ENCODE measurements at places on chromosomes 6 and 20. TPM values are rescaled to one million over a fixed set of nuclear protein-coding genes. Genes with fewer than 3 reads are reported as not detected.

DNA sequence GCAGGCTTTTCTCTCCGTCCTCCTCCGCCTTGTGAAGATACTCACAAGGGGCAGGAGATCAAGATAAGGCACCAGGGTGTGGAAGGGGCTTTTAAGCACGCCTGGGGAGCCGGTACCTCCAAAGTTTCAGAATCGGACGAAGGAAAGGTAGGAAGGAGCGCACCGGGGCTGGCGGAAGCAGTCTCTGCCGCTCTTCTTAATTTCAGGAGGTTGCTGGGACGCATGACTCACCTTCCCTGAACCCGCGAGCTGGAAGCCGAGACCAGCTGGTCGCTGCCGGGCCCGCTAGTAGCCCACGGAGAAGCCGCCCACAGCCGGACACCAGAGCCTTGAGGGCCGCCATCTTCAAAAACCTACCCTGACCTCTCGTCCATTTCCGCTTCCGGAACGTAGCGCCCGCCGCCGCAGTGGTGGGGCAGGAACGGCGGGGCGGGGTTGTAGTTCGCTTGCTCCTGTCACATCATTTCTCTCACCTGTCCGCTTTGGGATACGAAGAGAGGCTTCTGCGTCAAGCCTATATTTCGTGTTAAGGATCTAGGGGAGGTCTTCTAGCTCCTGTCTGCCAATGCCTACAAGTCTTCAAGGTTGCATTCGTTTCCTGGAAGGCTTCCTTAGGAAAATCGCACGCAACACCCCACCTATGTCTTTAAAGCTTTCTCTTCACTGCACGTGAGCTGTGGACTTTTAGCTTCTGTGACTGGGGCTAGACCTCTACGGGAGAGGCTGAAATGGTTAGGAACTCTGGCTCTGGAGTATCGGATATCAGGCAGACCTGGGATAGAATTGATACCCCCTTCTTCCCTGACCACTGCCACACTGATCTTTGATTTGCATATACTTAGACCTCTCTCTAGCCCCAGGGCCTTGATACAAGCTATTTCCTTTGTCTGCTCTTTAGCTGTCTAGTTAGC, at the start of gene MRPS18A:
Gene MRPS18A, minus strand, starts transcription at position 355 of the 911 bp plus-strand sequence. Its CDS starts 12 bp downstream, at position 343.
- peak; percentile 93 for DNase-seq
- H3K27ac ChIP-seq: peak within 1 kb of the TSS; percentile 90
- peaks cover 3% of the 10 kb centered on the region for H3K36me3 ChIP-seq

DNA sequence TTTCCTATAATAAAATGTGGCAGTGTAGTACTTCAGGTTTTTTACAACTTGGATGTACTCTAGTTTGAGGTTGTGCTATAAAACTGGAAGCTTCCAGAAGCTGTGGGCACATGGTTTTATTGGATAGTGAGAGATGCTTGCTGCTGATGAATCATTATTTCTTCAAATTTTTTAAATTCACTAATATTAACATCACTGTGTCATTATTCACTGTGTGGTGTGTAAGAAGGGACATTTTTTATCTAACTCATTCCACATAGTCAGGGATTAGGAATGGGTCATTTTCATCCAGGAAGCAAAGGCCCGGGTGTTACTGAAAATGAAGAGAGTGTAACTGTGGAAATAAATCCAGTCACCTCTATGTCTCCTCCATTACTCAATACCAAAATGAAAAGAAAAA, 421.0 kb downstream of the TENT5A start:
- no peak for DNase-seq
- H3K4me1 ChIP-seq: no peaks in the 10 kb centered on the region

The GPX5 gene
- not detected for polyA plus RNA-seq

The LKAAEAR1 gene
- not detected for polyA plus RNA-seq

The ANKRD6 gene
- 7.9 TPM for polyA plus RNA-seq

DNA sequence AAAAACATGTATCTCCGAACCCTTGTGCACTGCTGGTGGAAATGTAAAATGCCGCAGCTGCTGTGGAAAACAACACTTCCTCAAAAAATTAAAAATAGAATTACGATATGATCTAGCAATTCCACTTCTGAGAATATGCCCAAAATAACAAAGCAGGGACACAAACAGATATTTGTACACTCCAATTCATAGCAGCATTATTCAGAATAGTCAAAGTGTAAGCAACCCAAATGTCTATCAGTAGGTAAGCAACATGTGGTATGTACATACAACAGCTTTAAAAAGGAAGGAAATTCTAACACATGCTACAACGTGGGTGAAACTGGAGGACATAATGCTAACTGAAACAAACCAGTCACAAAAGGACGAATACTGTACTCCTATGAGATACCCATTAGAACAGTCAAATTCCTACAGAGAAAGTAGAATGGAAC, 5.7 kb upstream of the RAB5IF start:
- no peak overlapping the region for H3K27ac ChIP-seq
- no peaks in the 10 kb centered on the region for H3K36me3 ChIP-seq
- H3K4me3 ChIP-seq: no peak overlapping the region
- no peaks in the 10 kb centered on the region for H3K27me3 ChIP-seq
- no peaks in the 10 kb centered on the region for H3K4me1 ChIP-seq
- no peak for DNase-seq

GRCh38 chr6:85677234-85677956, 34.7 kb upstream of the SYNCRIP start:
- H3K36me3 ChIP-seq: peaks cover 4% of the 10 kb centered on the region
- no peak overlapping the region for H3K27ac ChIP-seq
- H3K4me1 ChIP-seq: peaks cover 9% of the 10 kb centered on the region
- no peaks in the 10 kb centered on the region for H3K27me3 ChIP-seq
- H3K4me3 ChIP-seq: peak overlapping the region; percentile 82
- DNase-seq: peak; percentile 19

DNA sequence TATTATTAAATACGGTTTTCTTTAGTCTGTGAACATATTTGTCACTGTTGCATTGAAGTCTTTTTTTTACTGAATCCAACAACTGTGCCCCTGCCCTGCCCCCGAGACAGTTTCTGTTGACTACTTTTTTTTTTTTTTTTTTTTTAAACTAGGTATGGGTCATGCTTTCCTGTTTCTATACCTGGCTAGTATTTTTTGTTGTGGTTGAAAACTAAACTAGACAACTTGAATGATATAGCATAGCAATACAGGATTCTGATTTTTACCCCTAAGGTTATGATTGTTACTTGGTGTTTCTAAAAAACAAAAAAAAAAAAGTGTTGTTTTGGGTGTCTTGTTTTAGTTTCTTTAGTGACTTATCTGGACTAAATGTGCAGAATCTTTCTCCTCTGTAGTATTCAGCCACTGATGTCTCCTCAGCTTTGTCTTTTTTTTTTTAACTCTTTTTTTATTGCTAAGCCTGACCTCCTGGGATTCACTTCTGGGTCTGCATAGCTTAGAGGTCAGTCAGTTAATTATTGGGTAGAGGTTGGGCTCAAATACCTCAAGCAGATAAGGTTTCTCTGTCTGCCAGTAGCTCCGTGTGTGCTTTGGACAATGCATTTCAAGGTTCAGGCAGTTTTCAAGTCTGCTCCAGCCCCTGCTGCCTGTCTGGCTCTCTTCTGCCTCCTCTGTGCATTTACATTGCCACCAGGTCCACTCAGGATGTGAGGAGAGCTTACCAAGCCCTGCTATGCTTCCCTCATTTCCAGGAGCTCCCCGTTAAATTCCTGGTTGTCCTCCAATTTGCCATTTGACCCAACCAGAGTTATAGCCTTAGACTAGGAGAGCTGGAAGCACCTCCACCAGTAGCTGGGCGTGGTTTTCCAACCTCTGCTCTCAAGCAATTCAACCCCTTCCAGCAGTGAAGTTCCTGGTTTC, 91.4 kb downstream of the SYNDIG1 start:
- no peak overlapping the region for H3K4me3 ChIP-seq
- H3K36me3 ChIP-seq: no peaks in the 10 kb centered on the region
- no peaks in the 10 kb centered on the region for H3K4me1 ChIP-seq
- no peak for DNase-seq
- H3K27ac ChIP-seq: no peak overlapping the region

- no peak overlapping the region for H3K4me3 ChIP-seq
- no peaks in the 10 kb centered on the region for H3K36me3 ChIP-seq
- no peaks in the 10 kb centered on the region for H3K27me3 ChIP-seq
Observed at GRCh38 chr6:154319231-154319858, 37.3 kb downstream of the IPCEF1 start.

DNA sequence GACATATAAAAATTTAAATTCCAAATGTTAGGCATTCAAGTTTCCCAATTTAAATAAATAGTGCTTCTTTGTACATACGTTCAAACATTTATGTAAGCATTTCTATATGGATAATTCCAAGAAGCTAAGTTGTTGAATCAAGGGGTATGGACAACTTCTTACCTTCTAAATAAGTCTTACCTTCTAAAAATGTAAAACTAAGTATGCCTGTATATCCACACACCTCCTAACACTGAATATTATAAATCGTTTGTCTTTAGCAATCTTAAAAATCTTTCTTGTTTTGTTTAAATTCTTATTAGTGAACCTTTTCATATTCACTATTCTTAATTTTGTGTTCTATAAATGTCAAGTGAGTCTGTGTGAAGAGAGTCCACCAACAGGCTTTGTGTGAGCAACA, 2.5 kb upstream of the ZSCAN16 start:
- no peak overlapping the region for H3K27ac ChIP-seq
- no peaks in the 10 kb centered on the region for H3K27me3 ChIP-seq
- DNase-seq: no peak
- no peaks in the 10 kb centered on the region for H3K4me1 ChIP-seq
- H3K4me3 ChIP-seq: no peak overlapping the region

- H3K4me1 ChIP-seq: peaks cover 5% of the 10 kb centered on the region
- H3K27ac ChIP-seq: no peak overlapping the region
- H3K36me3 ChIP-seq: no peaks in the 10 kb centered on the region
- H3K27me3 ChIP-seq: peaks cover 94% of the 10 kb centered on the region
- peak; percentile 63 for DNase-seq
Observed at GRCh38 chr20:21102603-21103311, 3.4 kb downstream of the LINC00237 start.

The SALL4 gene
- 12.3 TPM for polyA plus RNA-seq

The MUCL3 gene
- polyA plus RNA-seq: 1.1 TPM

The PTCRA gene
- polyA plus RNA-seq: not detected

The GSTA3 gene
- not detected for polyA plus RNA-seq

GRCh38 chr6:49252901-49253300, 210.2 kb downstream of the MMUT start:
- H3K36me3 ChIP-seq: no peaks in the 10 kb centered on the region
- DNase-seq: no peak
- H3K4me3 ChIP-seq: no peak overlapping the region
- H3K27me3 ChIP-seq: no peaks in the 10 kb centered on the region

DNA sequence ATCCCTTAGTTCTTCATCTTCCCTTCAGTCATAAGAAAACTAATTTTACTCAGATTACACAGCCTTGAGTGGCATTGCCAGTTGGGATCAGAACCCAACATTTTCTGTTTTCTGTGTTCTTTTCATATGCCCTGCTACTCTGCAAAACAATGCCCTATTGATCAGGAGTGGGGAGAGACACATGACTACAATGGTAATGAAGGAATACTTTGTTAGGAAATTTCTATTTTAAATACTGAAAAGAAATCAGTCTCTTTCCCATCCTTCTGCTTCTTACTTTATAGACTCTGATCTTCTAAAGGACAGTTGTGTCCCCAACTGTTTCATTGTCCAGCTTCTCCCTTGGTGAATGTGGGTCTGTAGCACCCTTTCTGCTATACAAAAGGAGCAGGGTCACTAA, 5.5 kb upstream of the PKIB start:
- no peaks in the 10 kb centered on the region for H3K4me1 ChIP-seq
- H3K36me3 ChIP-seq: no peaks in the 10 kb centered on the region
- no peaks in the 10 kb centered on the region for H3K27me3 ChIP-seq
- H3K4me3 ChIP-seq: no peak overlapping the region
- no peak overlapping the region for H3K27ac ChIP-seq

The PGC gene
- 0.03 TPM for polyA plus RNA-seq

DNA sequence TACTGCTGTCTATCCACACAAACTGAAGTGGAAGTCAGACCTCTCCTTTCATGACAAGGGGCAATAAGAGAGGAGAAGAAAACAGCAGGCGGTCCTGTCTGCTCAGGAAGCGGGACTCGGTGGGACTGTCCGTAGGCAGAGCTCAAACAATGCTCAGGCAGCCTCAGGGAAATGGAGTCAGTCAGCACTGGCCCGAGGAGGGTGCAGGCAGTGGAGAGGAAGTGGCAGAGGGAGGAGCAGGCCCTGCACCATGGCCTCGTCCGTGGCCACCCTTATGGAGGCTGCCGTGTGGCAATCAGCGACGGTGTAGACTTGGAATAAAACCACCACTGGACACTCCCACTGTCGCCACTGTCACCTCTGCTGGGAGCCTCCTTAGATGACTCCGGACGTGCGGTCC, 19.6 kb downstream of the FOXC1 start:
- H3K4me3 ChIP-seq: no peak overlapping the region
- no peak overlapping the region for H3K27ac ChIP-seq
- H3K4me1 ChIP-seq: peaks cover 6% of the 10 kb centered on the region
- peaks cover 23% of the 10 kb centered on the region for H3K27me3 ChIP-seq
- DNase-seq: no peak

- H3K27me3 ChIP-seq: peaks cover 1% of the 10 kb centered on the region
- no peak overlapping the region for H3K27ac ChIP-seq
- H3K4me1 ChIP-seq: no peaks in the 10 kb centered on the region
- H3K4me3 ChIP-seq: no peak overlapping the region
- no peaks in the 10 kb centered on the region for H3K36me3 ChIP-seq
Observed at GRCh38 chr6:160431226-160431625, 83.0 kb downstream of the SLC22A3 start.

The BTNL2 gene
- not detected for polyA plus RNA-seq

DNA sequence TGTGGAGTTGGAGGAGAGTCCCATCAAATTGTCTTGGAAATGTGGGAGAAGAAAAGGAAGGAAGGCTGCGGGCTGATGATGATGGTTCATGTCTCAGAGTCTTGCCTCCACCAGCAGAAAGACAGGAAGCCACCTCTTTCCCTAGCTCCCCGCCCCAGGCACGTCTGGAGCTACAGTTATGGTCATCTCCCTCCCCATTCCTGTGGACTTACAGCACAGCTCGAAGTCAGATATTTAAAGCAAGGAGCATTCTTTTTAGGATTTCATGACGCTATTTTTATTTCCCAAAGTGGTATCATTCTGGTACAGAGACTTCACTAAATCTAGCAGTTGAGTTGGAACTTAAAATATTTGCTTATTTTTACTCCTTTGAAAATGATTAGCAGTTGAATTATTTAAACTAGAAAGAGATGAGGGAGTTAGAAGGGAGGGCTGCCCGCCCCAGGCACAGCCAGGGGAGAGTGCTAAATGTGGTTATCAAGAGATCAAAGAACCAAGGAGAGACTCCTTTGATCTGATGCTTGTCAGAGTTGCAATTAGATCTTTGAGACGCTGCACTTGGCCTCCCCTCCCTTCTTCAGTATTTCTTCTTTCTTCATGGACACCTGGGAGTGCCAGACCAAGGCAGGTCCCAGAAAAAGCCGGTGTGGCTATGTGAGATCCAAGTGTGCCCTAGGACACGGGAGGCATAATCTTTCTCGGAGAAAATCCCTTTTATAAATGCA, 199.9 kb upstream of the SOX4 start:
- no peak overlapping the region for H3K4me3 ChIP-seq
- no peaks in the 10 kb centered on the region for H3K4me1 ChIP-seq
- H3K36me3 ChIP-seq: no peaks in the 10 kb centered on the region
- H3K27me3 ChIP-seq: no peaks in the 10 kb centered on the region
